CD4-positive, alpha-beta T cell treated with Interleukin-10 for 1 hour (primary cell): ENCODE measurements at places on chromosomes 6 and 20.

DNA sequence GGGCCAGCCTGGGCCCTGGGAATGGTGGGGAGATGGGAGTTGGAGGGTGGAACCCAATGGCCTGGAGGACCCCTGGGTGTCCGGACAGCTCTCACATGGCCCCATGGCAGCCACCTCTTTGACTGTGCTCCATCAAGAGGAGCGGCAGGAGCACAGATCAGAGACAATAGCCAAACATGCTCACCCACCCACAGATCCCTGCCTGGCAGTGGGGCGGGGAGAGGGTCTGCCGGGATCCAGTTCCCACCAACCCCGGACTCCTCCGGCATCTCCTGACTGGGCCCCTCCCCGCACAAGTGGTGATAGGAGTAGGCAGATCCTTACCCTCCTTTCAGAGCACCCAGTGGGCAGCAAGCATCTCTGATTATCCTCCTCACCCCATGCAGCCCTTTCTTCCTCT lies 31.9 kb upstream of the MRPS18A start:
- DNase-seq, result no peak

DNA sequence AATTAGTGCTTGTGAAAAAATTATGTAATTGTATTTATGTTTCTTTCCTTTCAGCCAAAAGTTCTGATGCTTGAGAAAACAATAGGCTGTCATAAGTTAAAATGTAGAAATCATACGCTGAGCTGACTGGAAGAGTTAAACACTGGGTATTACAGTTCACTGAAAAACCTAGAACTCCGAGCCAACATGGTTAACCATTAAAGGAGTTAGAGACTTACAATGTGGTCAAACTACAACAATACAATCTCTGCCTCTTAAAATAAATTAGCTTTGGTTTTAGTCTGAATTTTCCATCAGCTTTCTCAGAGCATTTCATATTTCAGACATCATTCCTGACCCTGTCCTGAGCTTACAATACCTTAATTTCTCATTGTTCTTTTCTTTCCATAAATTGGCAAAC lies 91.0 kb downstream of the COL12A1 start:
- DNase-seq, result no peak

DNA sequence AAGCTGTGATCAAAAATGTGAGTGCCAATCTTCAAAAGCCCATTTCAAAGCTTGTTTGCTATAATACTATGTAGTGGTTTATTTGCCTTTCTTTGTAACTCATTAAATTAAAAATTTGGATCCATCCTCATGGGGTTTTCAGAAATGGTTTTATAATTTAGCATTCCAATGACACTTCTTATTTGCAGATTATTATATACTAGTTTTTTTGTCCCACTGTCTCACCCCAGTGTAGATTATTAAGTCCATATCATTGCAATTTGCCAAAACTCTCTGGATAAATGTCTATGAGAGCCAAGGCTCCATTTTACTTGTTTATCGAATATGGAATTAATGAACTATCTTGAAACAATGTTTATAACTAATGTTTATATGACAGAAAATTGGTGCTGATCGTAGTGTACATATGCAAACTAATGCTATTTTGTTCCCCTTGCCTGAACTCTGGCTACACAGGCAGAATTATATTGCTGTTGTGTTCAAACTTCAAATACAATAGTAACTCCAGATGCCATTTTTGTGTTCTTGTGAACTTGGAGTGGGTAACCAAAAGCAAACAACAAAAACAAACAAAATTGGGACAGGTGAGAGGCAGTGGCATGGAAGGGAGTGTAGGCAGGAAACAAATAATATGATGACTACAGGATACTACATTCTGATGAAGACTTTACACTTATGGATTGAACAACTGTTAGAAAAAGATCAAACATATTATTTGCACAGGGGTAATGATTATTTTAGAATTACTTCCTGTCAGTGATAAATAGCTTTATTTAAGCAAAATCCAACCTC lies 307.1 kb upstream of the FLRT3 start:
- no peak for DNase-seq

- DNase-seq, result peak; percentile 32
Measured at GRCh38 chr20:25623225-25623735, 534 bp downstream of the NANP start.

DNA sequence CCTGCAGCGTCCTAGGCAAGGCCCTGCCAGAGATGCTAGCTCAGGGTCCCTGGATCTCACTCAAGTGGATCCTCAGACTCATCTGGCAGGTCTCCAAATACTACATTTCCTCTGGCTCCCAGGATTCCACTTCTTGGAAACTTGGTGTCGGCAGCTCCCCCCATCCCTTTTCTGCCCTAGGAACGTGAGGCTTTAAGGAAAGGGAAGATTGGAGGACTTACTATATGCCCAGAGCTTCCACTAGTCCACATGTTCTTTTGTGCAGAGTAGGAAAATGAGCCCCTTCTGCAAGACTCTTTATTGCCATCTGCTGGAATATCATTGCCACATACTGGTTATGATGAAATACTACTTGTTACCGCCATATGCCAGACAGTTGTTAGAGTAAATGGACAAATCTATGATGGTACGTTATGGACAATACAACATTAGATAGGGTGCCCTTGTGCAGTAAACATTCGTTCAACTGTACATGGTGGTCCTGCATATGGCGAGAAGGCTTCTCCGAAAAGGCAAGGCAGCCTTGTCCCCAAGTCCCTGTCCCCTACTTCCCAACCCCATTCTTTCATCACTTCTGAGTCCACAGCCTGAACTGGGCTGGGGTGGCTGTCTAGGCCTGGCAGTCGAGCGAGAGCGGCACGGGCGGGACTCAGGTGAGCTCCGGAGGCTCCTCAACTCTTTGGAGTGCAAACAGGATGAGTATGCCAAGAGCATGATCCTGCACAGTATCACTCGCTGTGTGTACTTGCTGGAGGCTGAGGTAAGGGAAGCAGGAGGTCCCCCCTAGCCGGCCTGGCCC lies 780 bp downstream of the ARMC12 start:
- DNase-seq, result peak; percentile 80

DNA sequence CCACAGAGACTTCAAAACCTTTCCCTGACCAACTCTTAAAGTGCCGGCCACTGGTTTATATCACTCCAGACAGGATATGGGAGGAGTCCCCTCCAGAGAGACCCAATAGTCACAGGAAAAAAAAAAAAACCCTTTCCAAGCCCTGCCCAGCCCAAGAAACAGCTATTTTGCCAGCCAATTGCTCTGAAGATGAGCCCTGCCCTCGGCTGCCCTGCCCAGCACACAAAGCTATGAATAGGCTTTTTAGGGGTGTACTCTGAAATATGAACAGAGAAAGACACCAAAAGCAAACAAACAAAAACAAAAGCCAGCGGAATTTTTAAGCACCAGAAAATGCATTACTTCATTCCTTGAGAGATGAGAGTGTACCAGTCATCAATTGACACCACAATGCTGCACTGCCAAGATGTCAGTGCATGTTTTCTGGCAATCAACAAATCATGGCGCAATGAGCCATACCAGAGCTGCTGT lies 275.1 kb downstream of the C6orf118 start:
- DNase-seq, result no peak

GRCh38 chr20:32326504-32326845 lies 31.7 kb upstream of the ASXL1 start:
- no peak for DNase-seq

DNA sequence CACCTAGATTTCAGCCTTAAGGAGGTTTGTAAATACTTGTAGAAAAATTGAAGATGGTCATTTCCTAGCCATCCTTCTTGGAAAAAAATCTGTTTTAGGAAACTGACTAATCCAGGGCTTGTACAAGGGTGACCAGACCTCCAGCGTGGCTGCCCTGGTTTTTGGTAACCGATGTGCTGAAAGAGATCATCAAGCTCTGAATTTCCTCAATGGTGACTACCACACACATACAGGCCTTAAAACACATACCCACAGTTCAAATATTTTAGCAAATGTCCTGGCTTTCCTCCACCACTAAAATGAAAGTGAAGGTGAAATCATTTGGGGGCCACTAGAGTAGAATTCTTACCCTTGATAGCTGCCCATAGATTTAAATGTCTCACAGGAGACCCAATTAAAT lies 215.3 kb upstream of the SUPT3H start:
- DNase-seq, result no peak

DNA sequence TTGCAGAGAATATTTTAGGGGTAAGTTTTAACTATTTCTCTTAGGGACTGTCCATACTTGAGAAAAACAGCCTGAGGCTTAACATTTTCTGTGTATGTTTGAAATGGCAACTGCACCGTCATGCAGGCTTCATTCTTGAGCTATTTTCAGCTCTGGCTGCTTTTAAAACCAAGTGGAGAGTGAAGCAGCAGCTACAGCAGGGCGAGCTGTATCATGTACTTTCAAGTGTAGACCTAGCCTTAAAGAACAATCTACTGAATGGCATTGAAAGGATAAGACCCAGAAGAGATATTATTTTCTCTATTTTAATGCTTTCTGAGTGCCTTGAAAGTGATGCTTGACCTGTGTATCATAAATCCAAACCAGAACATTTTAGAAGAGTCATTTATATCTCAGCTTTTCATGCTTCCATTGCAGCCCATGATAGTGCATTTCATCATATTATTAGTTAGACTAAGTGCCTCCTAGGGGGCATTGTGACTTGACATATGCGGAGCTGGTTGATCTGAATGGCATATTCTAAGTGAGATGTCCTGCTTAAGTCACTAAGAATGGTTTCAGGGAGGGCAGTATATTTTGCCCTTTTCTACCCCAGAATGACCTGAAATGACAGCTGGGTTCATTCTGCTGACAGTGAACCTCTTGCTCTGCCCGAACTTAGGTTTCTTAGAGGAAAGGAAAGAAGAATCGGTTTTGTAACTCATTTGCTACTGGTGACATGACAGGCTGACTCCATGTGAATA lies 85.3 kb downstream of the NKAIN2 start:
- DNase-seq, result no peak

DNA sequence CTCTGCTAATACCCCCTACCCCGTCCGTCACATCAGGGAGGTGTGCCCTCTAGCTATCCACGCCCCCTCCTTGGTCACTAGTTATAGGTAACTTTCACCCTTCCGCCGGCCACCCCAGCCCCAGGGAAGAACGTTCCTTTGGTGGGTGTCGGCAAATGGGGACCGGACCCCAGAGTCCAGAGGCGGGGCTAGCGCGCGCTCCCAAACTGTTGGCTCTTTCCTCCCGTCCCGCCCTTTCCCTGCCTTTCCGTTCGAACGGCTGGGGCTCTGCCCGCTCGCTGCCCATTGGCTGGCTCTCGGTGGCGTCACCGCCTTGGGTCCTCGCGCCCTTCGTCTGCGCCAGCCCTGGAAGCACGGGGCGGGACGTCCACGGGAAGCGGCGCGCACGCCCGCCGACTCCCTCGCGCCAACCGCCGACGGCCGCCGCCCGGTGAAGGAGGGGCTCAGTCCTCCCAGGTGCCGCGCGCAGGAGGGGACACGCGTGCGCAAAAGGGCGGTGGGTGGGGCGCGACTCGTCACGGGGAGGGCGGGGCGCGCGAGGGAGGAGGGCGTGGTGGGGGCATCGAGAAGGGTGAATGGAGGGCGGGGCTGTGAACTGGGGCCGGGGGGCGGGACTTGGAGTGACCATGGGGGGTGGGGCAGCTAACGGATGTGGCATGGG lies 634 bp upstream of the PHF1 start:
- peak; percentile 98 for DNase-seq

DNA sequence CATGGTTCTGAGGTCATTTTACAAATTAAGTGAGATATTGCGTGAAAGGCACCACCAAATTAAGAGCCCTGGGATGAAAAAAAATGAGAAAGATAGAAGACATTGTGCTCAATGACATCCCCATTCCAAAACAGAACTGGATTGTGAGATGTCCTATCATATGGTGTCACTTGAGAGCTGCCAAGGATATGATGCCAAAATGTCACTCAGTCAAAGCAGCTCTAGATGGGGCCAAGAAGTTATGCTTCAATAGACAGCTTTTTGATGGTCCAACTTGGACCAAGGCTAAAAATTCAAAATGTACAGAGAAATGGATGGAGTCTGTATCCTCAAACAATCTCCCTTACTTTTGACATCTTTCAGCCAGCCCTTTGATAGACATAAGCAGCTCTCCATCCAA lies 180.8 kb downstream of the UST start:
- DNase-seq, result no peak

GRCh38 chr20:56629464-56630085 lies 469 bp downstream of the TFAP2C start:
- DNase-seq, result no peak

DNA sequence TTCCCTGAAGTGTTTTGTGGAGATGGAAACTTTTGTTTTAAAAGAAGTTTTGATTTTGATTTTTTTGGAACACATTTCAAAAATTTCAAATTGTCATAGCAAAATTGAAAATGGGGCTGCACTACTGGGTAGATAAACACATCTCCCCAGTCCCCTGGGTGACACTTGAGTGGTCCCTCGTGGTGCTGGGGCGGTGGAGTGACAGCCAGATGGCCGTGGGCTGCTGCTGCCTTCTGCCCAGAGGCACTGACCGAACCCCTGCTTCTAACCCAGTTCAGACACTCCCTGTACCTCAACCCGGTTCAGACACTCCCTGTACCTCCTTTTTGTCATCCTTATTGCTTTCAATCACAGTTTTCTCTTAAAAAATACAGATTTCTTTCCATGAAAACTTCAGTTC lies 69.9 kb upstream of the SYNJ2 start:
- no peak for DNase-seq

- no peak for DNase-seq
Measured at GRCh38 chr6:122154912-122155575, 244.4 kb upstream of the HSF2 start.

GRCh38 chr20:15584507-15584906 lies 988.7 kb downstream of the KIF16B start:
- DNase-seq, result no peak

DNA sequence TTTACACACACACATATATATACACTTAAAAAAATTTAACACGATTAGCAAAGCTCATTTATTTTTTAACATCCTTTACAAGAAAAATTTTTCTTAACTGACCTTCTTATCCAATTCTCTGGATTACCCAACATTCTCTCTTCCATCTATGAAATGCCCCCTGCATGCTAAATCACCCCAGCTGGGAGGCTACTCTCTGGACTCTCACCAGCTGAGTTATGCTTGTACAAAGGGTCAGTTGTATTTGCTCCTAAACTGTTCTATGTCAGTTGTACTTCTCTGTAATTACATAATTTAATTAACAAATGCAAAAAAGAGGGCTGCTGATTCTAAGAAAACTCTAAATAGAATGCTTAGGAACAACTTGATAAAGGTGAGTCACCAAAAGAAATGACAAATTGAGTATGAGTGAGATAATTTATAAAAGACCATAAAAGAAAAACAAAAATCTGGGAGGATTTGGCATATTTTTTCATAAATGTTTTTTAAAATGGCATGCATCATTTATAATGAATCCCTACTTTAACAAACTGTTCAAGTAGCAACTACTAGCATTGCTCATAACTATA lies 120.5 kb downstream of the KIF13A start:
- no peak for DNase-seq
